Esophagus squamous epithelium (tissue), 5 donors: ENCODE measurements at places on chromosomes 6 and 20.

- no peak for DNase-seq
Measured at GRCh38 chr20:10951216-10951615, 277.4 kb upstream of the JAG1 start.

GRCh38 chr6:157570104-157570503, 189.1 kb downstream of the ZDHHC14 start:
- no peak for DNase-seq

- DNase-seq, result no peak
Measured at GRCh38 chr6:20403766-20404640, 2.3 kb downstream of the E2F3 start.

DNA sequence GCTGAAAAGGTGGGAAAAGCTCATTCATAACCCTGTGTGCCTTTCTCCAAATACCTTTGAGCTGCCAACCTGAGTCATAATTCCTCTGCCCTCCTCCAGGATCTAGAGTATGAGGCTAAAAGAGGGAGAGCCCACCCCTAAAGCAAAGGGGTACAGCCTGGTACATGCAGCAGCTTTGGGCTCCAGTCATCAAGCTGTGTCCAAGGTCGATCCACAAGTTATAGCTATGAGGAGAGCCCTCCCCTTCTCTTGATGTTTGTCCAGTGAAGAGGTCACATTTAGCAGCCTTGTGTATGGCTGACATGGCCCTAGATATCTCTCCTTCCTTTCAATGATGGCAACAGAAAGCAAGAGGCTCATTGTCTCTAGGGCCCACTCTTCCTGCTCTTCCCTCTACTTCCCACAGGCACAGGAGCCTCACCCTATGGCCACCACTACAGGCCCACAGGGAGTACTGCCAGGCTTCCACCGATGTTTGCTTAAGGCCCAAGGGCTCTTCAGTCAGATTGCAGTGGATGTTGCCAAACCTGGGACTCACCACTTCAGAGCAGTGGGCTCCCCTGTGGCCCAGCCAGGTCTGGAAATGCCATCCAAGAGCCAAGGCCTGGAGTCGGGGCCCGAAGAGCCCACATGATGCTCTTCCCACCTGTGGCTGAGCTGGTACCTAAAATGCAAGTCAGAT, 176.8 kb downstream of the CD83 start:
- DNase-seq, result no peak

DNA sequence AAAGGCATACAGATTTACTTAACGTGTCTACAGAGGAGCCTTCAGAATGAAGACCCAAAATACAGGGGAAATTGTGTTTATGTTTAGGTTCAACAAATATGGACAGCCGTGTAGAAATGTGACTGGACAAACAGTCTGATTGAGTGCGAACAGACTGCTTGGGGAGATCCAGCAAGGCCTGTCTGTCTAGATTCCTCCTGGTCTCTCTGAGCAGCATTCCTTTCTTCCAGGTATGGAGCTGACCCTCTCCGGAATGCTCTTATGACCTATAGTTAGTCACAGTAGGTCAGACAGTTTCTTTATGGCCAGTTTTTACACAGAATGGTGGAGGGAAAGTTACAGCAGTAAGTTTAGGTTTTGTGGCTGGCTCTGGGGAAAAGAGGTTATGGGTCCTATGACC, 9.0 kb downstream of the RIN2 start:
- no peak for DNase-seq

DNA sequence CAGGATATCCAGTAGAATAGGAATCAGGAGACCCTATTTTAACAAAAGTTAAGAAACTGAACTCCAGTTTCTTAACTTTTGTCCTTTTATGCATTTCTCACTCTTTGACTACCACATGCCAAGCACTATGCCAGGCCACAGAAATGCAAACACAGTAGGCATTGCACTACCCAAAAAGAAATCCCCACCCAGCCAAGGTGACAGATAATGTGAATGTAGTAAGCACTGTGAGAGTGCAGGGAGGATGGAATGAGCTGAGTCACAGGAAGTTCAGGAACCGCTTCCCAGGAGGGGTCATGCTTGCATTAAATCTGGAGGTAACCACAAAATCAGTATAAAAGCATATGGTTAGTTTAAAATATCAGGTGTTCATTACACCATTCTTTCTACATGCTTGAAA, 20.1 kb upstream of the FAM83C start:
- DNase-seq, result no peak

DNA sequence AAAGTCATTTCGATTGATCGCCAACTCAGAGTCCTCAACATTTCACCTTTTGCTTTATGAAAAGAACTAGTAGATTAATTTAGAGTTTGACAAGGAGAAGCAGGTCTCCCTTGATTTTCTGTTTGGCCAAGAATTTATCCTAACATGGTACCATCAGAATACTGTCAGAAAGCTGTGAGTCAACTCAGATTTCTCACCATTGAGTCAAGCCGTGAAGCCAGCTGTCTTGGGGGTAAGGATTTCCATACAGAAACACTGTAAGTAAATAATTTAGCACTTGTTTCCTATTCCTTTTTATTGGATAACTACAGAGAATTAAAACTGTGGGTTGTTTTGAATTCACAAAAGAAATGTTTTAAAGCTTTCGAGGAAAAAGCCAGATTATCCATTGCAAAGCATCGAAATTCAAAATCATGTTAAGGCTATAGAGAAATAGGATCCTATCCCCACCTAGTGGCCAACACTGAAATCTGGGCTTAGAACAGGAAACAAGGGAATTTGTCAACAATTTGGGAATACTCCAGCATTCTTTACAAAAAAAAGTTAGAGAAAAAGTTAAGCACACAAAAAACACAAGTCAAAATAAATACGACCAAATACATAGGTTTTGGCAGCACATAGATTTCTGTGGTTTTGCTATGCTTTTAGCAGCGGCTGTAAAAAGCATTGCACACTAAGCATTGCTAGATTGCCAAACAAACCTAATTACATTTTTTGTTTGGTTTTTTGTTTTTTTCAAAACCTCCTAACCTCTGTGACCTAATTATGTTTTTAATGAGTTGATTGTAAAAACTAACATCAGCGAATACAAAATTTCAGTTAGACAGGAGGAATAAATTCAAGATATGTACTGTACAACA, 44.2 kb downstream of the COL11A2 start:
- no peak for DNase-seq

DNA sequence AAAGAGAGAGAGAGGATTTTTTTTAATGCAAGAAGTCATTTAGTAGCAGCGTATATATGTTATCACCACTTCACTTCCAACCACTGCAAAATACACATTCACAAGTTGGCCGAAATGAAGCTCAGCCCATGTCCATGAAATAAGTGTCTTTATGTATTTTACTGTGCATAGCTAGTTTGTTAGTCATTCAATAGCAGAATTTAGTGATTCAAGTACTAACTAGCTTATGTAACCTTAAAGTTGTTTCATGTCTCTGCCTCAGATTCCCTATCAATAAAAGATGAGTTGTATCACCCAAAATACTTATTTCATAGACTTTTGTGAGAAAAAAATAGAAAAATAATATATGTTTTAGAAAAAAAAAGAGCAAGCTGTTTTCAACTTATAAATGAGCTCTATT, 153.7 kb upstream of the PRDM1 start:
- DNase-seq, result no peak

GRCh38 chr6:107832151-107833056, 8.3 kb upstream of the SCML4 start:
- DNase-seq, result no peak

GRCh38 chr6:150878347-150879213, 13.1 kb downstream of the MTHFD1L start:
- no peak for DNase-seq

DNA sequence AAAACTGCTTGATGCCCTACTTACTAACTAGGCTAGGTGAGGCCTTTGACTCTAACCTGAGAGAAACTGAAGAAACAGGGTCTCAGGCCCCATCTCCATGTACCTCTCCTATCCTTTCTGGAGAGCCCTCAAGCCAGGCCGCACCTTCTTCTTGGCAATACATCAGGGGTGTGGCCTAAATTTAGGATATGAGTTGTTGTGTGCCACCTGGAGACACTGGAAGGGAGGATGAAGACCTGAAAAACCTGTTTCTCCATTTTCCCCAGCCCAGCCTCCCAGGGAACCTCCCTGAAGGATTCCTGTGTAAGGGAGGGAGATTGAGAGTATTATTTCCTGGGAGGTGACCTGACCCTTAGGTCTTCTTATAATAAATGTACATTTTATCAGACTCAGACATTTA, 3.1 kb downstream of the LY6G6D start:
- DNase-seq, result no peak

DNA sequence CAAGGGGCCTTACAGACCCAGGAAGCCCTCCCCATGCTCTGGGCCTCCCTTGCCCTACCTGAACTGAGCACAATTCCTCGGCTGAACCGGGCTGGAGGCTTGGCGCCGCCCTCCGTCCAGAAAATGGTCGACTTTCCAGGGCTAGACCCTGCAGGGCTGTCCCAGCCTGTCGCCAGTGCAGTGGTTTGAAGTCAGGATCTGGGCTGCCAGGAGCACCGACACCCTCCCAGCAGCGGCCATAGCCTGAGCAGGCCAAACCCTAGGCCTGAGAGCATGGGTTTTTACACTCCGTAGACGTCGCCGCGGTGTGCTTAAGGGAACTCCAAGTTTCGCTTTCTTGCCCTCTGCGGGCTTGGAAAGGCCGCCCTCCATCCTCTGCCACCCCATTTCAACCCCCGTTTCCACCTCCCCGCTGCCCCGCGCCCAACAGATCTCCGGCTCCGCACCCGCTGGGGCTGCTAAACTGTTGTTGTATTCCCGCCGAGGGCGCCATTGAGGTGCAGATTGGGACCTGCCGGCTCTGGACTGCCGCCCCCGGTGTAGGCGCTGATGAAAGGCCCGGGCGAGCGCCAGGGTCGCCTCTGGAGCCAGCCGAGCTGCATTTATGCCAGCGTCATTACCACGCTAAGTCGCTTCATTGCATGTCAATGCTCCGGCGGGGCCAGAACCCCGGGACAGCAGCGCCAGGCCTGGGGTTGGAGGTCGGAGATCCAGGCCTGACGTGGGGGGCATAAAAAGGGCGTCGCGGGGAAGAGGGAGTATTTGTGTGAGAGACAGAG, 2.2 kb upstream of the TFAP2A start:
- DNase-seq, result no peak

GRCh38 chr20:41632896-41633295, 14.7 kb upstream of the CHD6 start:
- no peak for DNase-seq

- DNase-seq, result no peak
Measured at GRCh38 chr6:132693478-132693877, 20.4 kb downstream of the VNN1 start.

- DNase-seq, result no peak
Measured at GRCh38 chr6:148365041-148365440, 22.4 kb downstream of the SASH1 start.

- no peak for DNase-seq
Measured at GRCh38 chr20:38223743-38224100, 36.8 kb downstream of the KIAA1755 start.

DNA sequence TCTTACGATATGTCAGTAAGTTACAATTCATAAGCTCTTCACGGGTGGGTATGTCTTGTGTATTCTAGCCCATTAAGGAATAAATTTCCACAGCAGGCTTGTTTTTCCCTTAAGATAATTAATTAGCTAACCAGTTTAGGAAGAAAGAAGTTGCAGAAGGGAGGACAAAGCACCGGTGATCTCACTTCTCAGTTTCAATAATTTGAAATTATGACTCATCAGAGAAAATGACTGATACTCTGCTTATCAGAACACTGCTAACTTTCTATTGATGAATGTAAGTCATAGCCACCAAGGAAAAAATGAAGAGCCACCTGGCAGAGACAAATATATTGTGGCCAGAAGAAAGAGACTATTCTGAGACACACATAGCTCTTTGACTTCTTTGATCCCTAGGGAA, 35.0 kb upstream of the ENTPD6 start:
- DNase-seq, result no peak
